Hindlimb muscle (tissue), 1 donor: ENCODE measurements at places on chromosomes 16 and 17.
A peak's percentile ranks its signal among the peaks of the same experiment; 100 is the strongest.

- DNase-seq, result no peak
Measured at GRCh38 chr16:2976673-2977072, 3.6 kb downstream of the PKMYT1 start.

- no peak for DNase-seq
Measured at GRCh38 chr16:52460639-52461178, 86.2 kb downstream of the TOX3 start.

DNA sequence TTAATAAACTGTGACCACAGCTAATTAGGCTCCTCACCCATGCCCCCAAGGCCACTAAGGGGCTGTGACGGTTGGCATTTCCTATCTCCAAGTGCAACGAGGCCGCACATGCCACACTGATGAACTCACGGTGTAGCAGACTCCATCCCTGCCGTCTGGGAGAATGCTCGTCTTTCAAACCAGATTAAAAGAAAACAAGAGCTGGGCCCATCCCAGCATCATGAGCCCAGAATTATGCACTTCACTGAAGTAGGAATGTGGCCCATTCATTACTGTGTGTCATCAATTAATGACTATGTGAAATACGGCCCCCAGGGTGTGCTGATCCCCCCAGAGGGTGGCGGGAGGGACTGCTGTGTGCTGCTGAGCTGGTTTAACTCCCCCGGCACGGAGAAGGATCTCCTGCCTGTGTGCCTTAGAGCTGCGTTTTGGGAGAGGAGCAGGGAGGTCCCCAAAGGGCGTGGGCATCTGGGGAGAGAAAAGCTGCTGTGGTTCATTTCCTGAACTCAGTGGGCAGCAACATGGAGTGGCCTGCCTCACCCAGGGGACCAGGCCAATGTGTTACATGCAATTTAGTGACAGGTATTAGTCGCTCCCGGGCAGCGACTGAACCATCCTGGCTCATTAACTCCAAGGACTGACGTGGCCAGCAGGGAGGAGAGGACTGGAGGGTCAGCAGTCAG lies 194.5 kb downstream of the FOXL1 start:
- DNase-seq, result no peak

DNA sequence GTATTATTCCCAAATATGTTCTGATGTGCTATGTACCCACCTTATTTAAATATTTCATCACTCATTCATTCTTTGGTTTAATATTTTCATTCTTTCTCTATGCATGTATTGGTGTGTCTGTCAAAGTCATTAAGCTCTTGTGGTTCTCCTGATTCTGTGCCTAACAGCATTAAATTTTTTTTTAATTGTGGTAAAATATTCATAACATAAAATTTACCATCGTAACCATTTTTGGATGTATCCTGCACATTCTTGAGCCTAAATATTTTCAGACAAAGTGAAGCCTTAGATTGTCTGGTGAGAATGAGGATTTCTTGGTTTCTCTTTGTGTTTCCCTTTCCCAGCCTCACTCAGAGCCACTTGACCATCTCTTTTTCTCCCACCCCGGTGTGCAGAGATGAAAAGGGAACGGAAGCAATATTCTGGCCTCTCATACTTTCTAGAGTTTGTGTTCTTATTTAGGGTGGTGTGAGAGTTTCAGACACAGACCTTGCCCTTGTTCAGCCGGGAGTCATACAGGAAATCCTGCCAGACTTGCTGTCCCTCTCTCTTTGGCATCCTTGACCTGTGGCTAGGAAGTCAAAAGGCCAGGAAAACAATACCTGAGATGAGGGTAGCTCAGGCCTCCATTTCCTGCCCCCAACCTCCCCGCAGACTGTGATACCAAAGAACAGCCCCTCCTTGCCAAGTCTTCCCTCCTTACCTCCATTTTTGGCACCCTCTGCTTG lies 4.9 kb downstream of the CCL5 start:
- DNase-seq, result no peak

GRCh38 chr17:74152591-74153455 lies 50.7 kb upstream of the RPL38 start:
- peak; percentile 26 for DNase-seq

GRCh38 chr17:50946891-50947781 lies 81.0 kb upstream of the TOB1 start:
- no peak for DNase-seq
